Jurkat, Clone E6-1 (cell line): ENCODE measurements at places on chromosomes 4 and X.

GRCh38 chrX:68534691-68535090, 35.8 kb downstream of the YIPF6 start:
- no peak for DNase-seq

DNA sequence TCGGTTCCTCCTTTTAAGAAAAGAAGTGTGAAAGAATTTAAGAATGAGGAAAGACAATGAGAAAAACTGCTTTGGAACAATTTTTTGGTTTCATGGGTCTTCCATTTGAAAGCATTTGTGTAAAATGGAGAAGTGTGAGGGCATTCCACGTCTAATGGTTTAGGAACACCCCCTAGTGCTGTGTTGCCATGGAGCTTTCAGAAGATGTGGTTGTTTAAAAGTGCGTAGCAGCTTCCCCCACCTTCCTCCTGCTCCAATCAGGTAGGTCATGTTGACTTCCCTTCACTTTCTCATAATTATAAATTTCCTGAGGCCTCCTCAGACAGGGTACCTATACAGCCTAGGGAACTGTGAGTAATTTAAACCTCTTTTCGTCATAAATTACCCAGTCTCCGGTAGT, 50.0 kb downstream of the UGT2B10 start:
- peak; percentile 1 for DNase-seq

GRCh38 chrX:47631676-47632075, 1.9 kb upstream of the CFP start:
- no peak for DNase-seq

DNA sequence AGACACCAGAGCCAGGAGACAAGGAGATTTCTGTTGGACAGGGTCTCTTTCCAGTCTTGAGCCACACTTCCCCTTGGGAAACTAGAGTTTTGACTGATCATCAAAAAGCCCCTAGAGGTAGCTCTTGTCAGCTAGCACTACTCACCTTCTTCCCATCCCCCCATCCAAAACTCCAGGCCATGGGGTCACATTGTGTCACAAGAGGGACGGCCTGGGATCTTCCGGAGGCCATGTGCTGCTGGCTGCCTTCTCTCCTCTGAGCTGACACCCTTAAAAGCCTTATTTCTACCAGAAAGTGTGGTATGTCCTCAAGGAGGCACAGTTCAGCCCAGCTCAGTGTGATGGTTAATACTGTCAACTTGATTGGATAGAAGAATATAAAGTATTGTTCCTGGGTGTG, 7.8 kb downstream of the PNMA3 start:
- DNase-seq, result no peak

GRCh38 chr4:124060261-124060918, 652.1 kb downstream of the ANKRD50 start:
- DNase-seq, result peak; percentile 1

DNA sequence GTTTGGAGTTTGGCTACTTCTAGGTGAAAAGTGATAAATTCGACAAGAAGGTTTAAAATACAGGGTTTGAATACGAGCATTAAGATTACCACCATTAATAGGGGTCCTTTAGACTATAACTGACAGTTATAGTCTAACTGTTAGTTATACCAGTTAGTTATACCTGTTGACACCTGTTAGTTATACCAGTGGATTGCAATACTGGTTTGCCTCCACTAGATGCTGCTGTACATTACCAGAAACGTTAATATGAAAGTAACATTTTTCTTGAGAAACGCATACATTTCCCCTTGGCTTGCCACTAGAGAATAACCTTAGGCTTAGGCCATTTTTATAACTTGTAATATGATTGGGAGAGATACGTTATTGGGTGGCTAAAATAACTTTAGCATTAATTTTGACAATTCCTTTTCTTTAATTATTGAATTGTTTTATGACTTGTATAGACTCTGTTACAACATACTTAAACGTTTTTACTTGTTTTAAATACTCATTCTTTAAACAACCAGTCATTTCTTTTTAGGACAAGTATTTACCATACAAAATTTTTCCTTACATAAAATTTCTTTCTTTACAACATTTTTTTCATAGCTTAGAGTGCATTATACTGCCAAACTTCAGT, 911.2 kb downstream of the FSTL5 start:
- DNase-seq, result peak; percentile 18

- DNase-seq, result peak; percentile 6
These were observed 49.2 kb downstream of the SMARCAD1 start for GRCh38 chr4:94256828-94257227.

GRCh38 chr4:6478546-6479220, 6.3 kb upstream of the PPP2R2C start:
- DNase-seq, result no peak
